ENCODE measurements at places on chromosomes 3 and 15.

DNA sequence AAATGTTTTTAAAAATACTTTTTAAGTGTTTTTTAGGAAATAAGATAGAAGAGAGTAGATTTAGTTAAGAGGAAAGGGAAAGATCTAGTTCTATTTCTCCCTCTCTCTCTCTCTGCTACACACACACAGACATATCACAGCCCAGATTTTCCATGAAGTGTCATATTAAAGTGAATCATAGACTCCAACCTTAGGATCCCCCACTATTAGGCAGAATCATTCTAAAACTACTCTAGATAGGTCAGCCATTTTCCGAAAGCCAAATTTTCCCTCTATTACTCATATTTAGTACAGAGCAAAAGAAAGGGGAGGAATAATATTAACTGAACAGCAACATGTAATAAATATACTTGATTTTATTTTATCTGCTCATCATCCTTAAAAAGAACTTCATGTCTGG is 45.1 kb upstream of the RSL24D1 start:
- no peak for DNase-seq

- no peak for DNase-seq
These were observed 13.0 kb downstream of the FNDC3B start for GRCh38 chr3:172052405-172052804.

- no peak for DNase-seq
These were observed 20.5 kb downstream of the IFT80 start for GRCh38 chr3:160378331-160379109.

DNA sequence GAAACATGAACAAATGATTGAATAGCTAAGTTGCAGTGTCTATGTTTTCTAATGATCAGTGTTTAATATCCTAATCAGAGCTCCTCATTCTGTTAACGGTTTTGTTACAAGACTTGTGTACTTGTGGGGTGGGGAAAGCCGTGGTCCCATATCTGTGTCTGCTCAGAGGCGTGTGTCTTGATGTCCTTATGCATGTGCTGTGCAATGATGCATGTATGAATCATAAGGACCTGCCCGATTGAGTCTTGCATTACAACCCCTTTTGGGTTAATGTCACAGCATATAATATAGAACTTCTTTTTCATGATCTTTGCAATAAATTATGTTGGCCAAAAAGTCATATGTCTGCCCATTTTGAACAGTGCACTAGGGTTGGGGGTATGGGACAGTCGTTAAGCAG is 233.4 kb downstream of the ITPR1 start:
- no peak for DNase-seq

DNA sequence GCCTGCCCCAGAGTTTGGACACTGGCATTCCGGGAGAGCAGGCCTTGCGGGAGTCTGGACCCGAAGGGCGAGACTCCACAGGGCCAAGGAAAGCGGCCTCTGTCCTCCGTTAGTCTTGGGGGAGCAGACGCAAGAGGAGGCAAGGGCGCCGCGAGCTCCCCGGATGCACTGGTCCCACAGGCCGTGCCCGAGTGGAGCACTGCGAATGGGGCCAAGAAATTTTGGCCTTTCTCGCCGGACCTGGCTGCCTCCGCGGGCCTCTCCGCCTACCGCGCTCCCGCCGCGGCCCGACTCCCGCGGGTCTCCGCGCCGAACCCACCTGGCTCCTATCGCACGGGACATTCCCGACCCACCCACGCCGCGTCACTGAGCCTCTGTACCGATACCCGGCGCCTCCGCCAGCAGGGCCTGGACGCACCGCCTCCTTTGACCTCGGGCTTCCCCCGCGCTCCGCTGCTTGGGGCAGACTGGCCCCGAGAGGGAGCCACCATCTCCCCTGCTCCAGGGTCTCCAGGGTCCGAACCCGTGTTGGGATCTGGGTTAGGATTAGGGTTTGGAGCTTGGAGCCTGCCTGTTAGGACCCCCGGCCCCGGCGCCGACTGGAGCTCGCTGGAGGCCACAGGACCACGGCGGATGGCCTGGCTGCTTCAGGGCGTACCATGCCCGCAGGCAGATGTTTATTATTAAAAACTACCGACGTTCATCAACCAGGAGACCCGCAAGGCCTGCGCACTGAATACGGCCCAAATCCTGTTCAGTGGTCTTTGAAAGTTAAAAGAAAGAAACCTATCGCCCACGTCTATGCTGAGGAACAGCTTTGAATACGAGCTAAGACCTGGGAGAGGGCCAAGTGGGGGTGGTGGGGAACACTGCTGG is 11.7 kb downstream of the SHOX2 start:
- DNase-seq: no peak

- no peak for DNase-seq
These were observed 15.5 kb downstream of the SLC25A26 start for GRCh38 chr3:66236281-66236680.

DNA sequence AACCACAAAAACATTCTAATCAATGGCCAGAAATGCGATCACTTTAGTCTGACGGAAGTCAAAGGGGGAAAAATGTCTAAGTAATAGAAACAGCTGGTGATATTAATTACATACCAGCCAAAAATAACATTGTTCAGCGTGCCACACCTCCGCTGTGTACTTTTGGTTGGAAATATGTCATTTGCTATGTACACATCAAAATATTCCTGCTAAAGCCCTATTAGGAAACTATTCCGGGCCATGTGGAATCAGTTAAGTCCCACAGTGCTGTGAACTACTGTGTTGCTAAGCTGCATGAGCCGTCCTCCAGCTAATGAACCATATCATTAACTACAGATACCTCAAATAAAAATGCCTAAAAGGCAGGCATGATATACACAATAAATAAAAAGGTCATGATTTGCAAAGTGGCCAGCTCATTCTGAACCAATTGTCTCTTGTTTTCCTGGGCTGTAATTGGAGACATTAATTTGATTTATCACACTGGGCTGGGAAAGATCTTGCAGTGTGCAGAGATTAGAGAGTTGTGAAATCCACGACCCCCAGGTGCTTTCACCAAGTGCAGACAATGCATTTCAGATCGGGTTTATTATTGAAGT is 200.5 kb upstream of the LRTM1 start:
- DNase-seq: no peak

DNA sequence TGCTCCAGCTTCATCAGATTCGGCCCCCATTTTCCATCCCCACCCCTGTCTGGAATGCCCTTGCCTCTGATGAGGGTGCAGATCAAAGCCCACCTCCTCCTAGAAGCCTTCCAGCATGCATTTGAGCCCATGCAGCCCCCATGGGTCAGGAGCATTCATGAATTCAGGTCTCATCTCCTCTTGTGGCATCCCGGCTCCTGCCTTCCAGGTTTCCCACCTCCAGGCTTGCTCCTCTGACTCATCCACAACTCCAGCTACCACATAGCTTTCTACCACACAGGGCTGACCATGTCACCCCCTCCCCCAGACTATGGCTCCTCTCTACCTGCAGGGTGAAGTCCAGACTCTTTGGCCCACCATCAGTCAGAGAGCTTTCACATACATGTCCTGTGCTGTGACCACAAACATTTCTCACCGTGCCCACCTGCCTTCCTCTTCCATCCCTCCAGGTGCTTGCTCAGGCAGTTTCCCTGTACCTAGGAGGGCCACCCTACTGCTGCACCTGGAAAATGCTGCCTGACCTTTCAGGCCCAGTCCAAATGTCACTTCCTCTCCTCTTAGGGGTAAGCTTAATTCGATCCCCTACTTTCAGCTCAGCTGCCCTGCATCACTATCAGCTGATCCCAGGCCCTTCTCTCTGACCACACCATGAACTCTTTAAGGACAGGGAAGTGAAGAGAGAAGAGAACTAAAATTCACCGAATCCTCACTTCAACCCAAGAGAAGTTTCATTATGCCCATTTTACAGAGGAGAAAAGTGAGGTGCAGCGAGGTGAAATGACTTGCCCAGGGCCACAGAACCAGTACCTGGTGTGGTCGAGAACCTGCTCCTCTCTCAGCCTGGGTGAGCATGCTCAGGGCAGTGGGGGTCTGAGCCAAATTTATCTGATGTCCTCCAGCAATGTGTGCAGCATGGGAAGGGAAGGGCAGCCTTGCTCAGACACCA is 13.7 kb upstream of the FGD5 start:
- no peak for DNase-seq

DNA sequence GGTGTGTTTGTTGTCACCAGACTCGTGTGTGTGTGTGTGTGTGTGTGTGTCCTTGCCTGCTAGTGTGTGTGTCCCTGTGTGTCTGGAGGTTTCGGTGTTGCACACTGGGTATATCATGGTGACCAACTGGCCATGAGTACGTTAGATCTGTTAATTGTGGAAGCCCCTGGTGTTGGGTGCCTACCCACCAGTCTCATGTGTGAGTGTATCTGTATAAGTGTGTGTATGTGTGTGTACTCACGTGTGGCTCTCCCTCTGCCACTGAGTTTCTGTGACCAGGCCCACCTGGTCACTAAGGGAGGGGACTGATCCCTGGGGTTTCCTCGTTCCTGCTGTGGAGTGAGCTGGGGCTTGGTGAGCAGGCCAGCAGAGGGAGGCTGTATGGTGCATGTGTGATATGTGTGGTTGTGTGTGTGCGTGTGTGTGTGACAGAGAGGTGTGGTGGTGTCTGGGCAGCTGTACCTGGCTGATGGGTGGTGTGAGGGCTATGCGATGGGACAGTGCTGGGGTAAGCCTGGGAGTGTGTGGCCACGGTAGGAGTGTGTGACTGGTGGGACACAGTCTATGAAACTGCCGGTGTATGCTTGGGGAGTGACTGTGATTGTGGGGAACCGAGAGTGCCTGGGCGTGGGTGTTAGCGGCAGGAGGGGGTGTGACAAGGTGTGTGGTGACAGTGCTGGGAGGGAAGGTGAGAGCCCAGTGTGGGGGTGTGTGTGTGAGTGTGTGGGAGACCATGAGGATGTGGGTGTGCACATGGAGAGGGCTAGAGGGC is 1.8 kb downstream of the PRKCD start:
- peak; percentile 72 for DNase-seq

DNA sequence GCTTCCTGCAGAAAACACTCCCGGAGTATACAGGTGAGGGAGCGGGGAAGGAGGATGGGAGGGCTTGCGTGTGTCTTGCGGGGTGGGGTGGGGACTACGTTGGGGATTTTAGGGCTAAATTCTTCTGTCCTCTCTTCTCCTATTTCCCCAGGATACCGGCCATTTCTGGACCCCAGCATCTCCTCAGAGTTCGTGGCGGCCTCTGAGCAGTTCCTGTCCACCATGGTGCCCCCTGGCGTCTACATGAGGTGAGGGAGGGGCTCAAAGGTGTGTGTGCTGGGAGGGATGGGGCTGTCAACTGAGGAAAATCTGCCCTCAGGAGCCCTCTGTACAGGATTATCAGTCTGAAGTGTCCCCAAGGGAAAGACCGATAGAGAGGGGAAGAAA is 6.6 kb downstream of the DUOX1 start:
- DNase-seq: peak; percentile 19

GRCh38 chr15:73907035-73907408 is 19.2 kb upstream of the LOXL1 start:
- DNase-seq: no peak

- no peak for DNase-seq
These were observed 53.7 kb upstream of the INO80 start for GRCh38 chr15:41169781-41170180.

DNA sequence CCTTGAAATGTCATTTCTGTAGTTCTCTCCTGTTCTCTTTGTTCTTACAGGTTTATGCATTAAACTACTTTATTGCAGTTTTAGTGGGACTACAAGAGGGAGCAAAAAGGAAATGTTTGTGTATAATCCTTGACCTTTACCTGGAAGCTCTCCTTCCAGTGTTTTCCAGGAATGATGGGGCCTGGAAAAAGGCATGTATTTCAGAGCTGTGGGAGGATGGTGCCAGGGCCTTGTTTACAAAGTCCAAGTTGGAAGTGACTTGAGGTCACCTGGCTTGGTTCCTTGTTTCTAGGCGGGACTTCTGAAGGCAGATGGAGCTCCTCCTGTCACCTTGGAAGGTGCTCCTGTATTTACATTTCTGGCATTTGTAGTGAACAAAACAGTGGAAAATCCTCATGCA is 15.1 kb downstream of the ACVR2B start:
- no peak for DNase-seq

GRCh38 chr15:68210409-68210756 is 5.3 kb upstream of the CALML4 start:
- DNase-seq: no peak

DNA sequence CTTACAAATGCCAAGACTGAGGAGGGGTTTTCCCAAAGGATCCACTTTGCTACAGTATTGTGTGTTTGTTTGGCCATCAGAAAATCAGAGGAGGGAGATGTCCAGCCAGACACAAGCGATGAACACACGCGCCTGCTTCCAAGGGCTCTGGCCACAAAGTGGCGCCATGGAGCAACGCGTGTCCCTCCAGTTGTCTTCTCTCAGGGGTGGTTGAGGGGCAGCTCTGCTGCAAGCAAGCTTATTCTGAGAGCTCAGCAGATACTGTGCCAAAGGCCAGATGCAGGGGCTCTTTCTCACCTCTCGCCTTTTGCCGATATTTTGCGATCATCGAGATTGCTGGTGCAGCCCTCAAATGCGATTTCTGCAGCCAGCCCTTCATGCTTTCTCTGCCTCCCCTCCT is 88.9 kb upstream of the OSBPL11 start:
- no peak for DNase-seq

GRCh38 chr15:25734680-25735355 is 128.3 kb downstream of the ATP10A start:
- no peak for DNase-seq

GRCh38 chr15:101063212-101063611 is 144.1 kb downstream of the LRRK1 start:
- no peak for DNase-seq

- no peak for DNase-seq
These were observed 366.0 kb downstream of the PTPRG start for GRCh38 chr3:61927332-61927731.

- DNase-seq: no peak
These were observed 171.8 kb downstream of the TMEM108 start for GRCh38 chr3:133209871-133210550.

GRCh38 chr15:85872125-85872524 is 77.4 kb upstream of the KLHL25 start:
- no peak for DNase-seq

DNA sequence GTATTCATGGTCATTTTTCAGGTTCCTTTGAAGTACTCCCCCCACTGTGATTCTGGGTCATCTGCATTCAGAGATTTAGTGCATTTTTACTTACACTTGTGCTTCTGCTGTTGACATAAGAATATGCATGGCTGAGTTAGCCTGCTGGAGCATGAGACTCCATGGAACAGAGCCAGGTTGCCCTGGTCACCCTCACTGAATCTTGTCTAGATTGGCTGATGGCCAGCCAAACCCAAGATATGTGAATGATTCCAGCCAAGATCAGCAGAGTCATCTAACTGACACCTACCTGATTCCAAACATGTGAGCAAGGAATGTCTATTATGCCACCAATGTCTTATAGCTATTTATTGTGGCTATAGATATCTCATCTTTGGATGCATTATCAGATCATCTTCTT is 25.1 kb downstream of the DTWD1 start:
- DNase-seq: no peak

DNA sequence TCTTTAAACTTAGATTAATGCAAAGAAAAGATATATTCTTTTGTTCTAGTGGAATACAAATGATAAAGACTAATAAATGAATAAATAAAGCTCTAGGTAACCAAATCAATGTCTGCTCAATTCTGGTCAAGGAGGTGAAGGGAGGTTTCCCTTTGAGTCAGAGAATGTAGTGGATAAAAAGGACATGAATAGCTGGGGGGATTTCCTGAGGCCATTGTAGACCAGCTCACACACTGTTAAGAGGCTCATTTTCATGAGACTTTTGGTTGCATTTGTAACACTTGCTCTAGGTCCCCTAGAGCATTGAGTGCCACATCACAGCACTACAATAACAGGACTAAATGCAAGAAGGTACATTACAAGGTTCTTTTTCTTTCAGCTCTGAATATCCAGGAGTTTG is 170.7 kb downstream of the TIGIT start:
- DNase-seq: no peak

- DNase-seq: no peak
These were observed 5.6 kb downstream of the AHSG start for GRCh38 chr3:186618318-186618938.
